WTC11 (cell line): ENCODE measurements at places on chromosomes 16 and 17. TPM values are rescaled to one million over a fixed set of nuclear protein-coding genes. Genes with fewer than 3 reads are reported as not detected.

- no peak for DNase-seq
- H3K27ac ChIP-seq, result no peak overlapping the region
- no peaks in the 10 kb centered on the region for H3K4me1 ChIP-seq
- H3K4me3 ChIP-seq, result no peak overlapping the region
- H3K36me3 ChIP-seq, result no peaks in the 10 kb centered on the region
These were observed 215.2 kb upstream of the WSCD1 start for GRCh38 chr17:5854871-5855554.

The MYL4 gene
- 0.50 TPM in 1 of 3 replicates, not detected in the others for total RNA-seq

The HOXB8 gene
- total RNA-seq, result not detected in 3 replicates

The FAM83G gene
- total RNA-seq, result 26.6 to 31.4 TPM (median 27.7 TPM) in 3 replicates

GRCh38 chr17:72400863-72401262 is 280.0 kb downstream of the SOX9 start:
- H3K27me3 ChIP-seq, result peaks cover 29% of the 10 kb centered on the region
- DNase-seq, result no peak
- no peak overlapping the region for H3K4me3 ChIP-seq

GRCh38 chr17:40556884-40557414 is 8.3 kb downstream of the CCR7 start:
- no peak overlapping the region for H3K27ac ChIP-seq
- no peaks in the 10 kb centered on the region for H3K36me3 ChIP-seq
- H3K4me1 ChIP-seq, result peaks cover 30% of the 10 kb centered on the region
- peak; percentile 11 for DNase-seq
- no peak overlapping the region for H3K4me3 ChIP-seq

- peaks cover 14% of the 10 kb centered on the region for H3K27me3 ChIP-seq
- DNase-seq, result peak; percentile 40
- H3K36me3 ChIP-seq, result no peaks in the 10 kb centered on the region
- H3K27ac ChIP-seq, result no peak overlapping the region
These were observed 8.1 kb upstream of the EPX start for GRCh38 chr17:58184308-58184985.

- H3K36me3 ChIP-seq, result no peaks in the 10 kb centered on the region
- H3K27ac ChIP-seq, result no peak overlapping the region
- H3K4me3 ChIP-seq, result no peak overlapping the region
- no peaks in the 10 kb centered on the region for H3K4me1 ChIP-seq
- H3K27me3 ChIP-seq, result no peaks in the 10 kb centered on the region
These were observed 625.4 kb upstream of the SOX9 start for GRCh38 chr17:71495420-71495819.

GRCh38 chr16:4846503-4846900 is 586 bp downstream of the GLYR1 start:
- H3K36me3 ChIP-seq, result peaks cover 33% of the 10 kb centered on the region
- H3K27me3 ChIP-seq, result no peaks in the 10 kb centered on the region
- peaks cover 30% of the 10 kb centered on the region for H3K4me1 ChIP-seq
- peak overlapping the region; percentile 84 for H3K4me3 ChIP-seq
- peak; percentile 32 for DNase-seq

DNA sequence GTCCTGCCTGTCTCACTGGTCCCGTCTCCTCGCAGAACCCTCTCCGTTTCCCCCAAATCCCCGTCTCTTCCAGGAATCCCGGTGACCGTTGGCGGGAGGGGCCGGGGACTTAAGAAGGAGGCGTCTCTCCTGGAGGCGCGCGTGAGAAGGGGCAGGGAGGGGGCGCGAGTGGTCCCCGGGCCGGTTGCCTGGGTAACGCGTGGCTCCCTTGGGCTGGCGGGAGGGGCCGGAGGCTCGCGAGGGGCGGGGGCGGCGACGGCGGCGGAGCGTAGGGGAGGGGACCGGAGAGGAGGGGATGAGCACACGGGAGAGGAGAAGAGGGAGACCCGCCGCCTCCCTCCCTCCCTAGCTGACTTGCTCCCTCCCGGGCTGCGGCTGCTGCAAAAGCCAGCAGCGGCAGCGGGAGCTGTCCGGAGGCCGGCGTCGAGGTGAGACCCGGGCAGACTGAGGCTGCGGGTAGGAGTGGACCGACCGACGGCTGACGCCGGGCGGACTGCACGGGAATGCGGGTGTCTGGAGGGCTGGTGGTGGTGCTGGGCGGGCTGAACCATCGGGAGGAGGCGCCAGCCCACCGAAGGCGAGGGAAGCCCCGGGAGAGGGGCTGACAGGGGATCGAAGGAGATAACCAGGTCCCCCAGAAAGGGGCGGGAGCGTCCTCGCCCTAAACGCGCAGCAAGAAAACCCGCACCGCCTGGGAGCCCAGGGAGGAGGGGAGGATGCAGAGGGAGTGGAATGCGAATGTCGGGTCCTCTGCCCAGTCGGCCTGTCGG is at the start of gene PRRT2:
PRRT2 (plus strand) TSS at position 298 of the 770 bp plus-strand sequence. CDS start 862 bp downstream, outside the sequence.
- peaks cover 12% of the 10 kb centered on the region for H3K36me3 ChIP-seq
- H3K27me3 ChIP-seq, result no peaks in the 10 kb centered on the region; the same call in 1 of the 2 replicates
- H3K4me1 ChIP-seq, result peaks cover 53% of the 10 kb centered on the region
- DNase-seq, result peak; percentile 77

The ADAMTS18 gene
- total RNA-seq, result 0.17 to 0.94 TPM (median 0.23 TPM) in 3 replicates

GRCh38 chr16:29857133-29857760 is 5.8 kb downstream of the CDIPT start:
- H3K4me3 ChIP-seq, result no peak overlapping the region
- no peak for DNase-seq
- peak overlapping the region; percentile 61; the same call in 1 of the 2 replicates for H3K27ac ChIP-seq

The NEUROD2 gene
- total RNA-seq, result not detected in 3 replicates

DNA sequence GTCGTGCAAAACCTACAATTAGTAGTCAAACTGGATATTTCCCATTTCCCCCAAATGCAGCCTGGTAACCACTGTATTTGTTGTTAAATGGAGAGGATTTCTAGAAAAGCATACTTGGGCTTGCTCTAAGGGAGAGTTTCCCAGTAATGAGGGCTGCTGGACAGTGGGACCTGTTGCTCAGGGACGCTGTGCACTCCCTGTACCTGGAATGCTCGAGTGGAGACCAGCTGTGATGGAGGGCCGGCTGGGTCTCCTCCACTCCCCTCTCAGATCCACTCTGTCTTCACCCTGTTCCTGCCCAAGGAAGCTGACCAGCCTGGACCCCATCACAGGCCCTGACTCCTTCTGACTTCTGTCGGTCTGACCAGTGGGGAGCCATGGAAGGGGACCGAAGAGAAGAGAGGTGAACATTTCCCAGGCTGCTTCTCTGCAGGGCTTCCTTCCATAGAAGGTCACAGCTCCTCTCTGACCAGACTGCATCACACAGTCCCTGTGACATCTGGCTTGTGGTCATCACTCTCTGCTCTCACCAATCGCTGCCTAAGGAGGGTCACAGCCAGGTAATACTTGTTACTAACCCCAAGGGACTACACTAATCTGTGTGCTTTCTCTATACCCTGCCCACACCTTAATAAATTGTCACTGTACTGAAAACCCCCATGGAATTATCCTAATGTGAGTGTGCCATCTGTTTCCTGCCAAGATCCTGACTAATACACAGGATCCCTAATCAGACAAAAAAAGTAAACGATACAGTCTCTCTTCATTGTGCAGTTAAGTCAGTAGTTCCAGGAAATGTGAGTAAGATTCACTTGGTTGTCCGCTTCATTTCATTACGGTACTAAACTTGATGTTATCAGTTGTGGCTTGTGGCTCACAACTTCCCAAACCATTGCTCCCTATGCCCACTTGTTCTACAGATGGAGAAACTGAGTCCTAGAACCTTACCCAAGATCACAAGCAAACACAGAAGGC is 102.4 kb downstream of the CCT6B start:
- no peak for DNase-seq
- no peak overlapping the region for H3K27ac ChIP-seq
- no peak overlapping the region for H3K4me3 ChIP-seq
- H3K36me3 ChIP-seq, result no peaks in the 10 kb centered on the region
- no peaks in the 10 kb centered on the region for H3K4me1 ChIP-seq
- H3K27me3 ChIP-seq, result peaks cover 10% of the 10 kb centered on the region

The NOTUM gene
- total RNA-seq, result 1.2 to 1.9 TPM (median 1.7 TPM) in 3 replicates

GRCh38 chr16:89545044-89545830 is 15.2 kb upstream of the RPL13 start:
- H3K27me3 ChIP-seq, result no peaks in the 10 kb centered on the region
- no peak overlapping the region for H3K27ac ChIP-seq
- H3K4me3 ChIP-seq, result no peak overlapping the region
- DNase-seq, result no peak

DNA sequence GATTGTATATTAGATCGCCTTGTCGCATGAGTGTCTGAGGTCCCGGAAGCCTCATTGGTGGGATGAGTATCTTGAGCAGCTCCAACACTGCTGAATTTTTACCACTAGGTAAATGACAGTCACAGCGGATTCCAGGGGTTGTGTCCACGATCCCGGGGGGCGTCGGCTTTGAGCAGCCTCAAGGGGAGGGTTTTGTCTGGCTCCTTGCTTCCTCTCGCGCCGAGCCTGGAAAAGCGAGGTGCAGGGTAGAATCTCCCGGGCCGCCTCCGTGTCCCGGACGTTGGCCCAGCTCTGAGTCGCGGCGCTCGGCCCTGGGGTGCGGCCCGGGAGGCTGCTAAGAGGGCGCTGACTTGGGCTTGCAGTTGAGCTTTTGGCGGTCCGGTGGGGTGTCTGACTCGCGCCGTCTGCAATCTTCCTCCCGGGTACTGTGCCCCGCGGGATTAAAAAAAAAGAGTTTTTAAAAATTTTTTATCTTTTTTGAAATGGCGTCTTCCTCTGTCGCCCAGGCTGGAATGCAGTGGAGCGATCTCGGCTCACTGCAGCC is 4.5 kb downstream of the OR1F1 start:
- peak overlapping the region; percentile 97 for H3K4me3 ChIP-seq
- H3K4me1 ChIP-seq, result peaks cover 14% of the 10 kb centered on the region
- peak; percentile 44 for DNase-seq
- H3K27ac ChIP-seq, result no peak overlapping the region

The SLC46A1 gene
- total RNA-seq, result 5.7 to 6.7 TPM (median 6.6 TPM) in 3 replicates

DNA sequence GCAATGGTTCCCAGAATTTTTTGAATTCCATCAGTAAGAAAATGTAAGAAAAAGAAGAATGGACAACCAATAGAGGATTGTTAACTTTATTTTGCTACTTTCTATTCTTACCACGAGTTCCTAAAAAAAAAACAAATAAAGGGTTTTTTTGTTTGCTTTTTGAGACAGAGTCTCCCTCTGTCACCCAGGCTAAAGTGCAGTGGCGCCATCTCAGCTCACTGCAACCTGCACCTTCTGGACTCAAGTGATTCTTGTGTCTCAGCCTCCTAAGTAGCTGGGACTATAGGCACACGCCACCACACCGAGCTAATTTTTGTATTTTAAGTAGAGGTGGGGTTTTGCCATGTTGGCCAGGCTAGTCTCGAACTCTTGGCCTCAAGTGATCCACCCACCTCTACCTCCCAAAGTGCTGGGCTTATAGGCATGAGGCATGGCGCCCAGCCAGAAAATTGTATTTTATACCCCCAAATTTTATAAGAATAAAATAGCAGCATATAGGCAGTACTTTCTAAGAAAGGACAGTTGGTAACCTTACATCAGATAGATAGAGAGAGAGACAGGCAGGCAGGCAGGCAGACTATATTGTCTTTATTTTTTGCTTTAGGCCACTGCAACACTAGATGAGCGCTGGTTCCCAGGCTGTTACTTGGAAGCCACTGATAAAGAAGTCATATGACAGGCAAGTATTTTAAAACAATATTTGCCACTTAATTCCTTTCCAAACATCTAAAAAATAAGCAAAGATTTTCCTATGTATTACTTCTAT is 127.5 kb downstream of the VPS53 start:
- no peak overlapping the region for H3K27ac ChIP-seq
- no peak for DNase-seq
- no peaks in the 10 kb centered on the region for H3K4me1 ChIP-seq

The ADAP2 gene
- 0.69 to 1.7 TPM (median 1.2 TPM) in 3 replicates for total RNA-seq

- DNase-seq, result no peak
- H3K4me1 ChIP-seq, result no peaks in the 10 kb centered on the region
- no peaks in the 10 kb centered on the region; the same call in 1 of the 2 replicates for H3K27me3 ChIP-seq
- no peak overlapping the region for H3K27ac ChIP-seq
- H3K4me3 ChIP-seq, result no peak overlapping the region
These were observed 125.0 kb upstream of the RPL38 start for GRCh38 chr17:74078363-74078941.

The KRTAP9-4 gene
- not detected in 3 replicates for total RNA-seq

DNA sequence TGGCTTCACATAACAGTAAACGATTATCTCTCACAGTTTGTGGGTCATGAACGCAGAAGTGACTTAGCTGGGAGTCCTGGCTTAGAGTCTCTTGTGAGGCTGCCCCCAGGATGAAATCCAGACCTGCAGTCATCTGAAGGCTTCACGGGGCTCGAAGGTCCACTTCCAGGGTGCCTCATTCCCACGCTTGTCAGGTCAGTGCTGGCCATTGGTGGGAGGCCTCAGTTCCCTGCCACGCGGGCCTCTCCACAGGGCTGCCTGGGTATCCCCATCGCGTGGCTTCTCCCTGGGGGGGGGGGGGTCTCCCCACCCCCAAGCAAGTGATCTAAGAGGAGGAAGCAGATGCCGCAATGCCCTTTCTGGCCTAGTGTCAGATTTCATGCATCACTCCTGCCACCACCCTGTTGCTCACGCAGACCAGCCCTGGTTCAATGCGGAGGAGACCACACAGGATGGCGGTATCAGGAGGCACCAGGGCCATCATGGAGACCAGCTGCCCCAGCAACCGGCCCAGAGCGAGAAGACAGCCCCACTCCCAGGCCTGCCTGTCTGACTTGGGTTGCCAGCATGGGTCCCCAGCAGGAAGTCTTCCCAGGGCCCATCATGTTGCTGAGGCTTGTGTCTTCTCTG is 77.3 kb upstream of the CDH5 start:
- H3K36me3 ChIP-seq, result no peaks in the 10 kb centered on the region
- no peak overlapping the region for H3K27ac ChIP-seq
- no peak overlapping the region for H3K4me3 ChIP-seq
- H3K4me1 ChIP-seq, result peaks cover 4% of the 10 kb centered on the region; the same call in 1 of the 2 replicates
- DNase-seq, result no peak
- no peaks in the 10 kb centered on the region for H3K27me3 ChIP-seq

DNA sequence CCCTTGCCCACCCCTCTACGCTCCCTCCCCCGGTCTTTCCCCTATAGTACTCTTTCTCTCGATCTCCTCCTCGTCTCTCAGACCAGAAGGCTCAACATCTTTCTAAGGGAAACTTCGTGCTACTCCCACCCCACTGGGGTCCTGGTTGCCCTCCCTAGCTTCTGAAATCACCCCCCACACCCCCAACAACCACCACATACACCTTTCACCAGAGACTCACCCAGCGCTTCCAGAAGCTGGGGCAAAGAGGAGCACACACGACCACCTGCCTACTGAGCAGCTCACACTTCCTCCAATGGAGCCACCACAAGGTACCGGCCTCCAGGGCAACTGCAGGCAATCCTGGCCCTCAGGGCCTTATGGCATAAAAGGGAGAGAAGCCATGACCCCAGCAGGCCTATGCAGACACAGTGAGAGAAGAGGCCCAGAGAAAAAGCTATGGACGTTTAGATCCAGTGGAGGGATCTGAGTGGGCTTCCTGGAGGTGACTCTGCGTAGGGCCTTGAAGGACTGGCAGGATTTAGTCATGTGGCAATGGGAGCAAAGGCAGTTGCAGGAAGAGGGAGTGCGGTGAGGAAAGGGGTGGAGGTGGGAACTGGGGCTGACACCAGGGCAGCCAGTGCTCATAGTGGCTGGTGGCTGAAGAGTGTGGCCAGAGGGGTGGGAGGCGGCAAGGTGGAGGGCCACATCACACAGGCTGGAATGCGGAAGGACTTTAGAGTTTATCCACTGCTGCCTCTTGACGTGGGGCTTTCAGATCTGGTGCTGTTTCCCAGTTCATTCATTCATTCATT is 12.1 kb upstream of the TMEM92 start:
- no peaks in the 10 kb centered on the region; the same call in 1 of the 2 replicates for H3K27me3 ChIP-seq
- no peaks in the 10 kb centered on the region for H3K36me3 ChIP-seq
- H3K4me3 ChIP-seq, result no peak overlapping the region

The IL21R gene
- 0.27 to 0.70 TPM (median 0.32 TPM) in 3 replicates for total RNA-seq

- DNase-seq, result no peak
- H3K4me1 ChIP-seq, result peaks cover 3% of the 10 kb centered on the region; the same call in 1 of the 2 replicates
- no peak overlapping the region for H3K27ac ChIP-seq
These were observed 6.2 kb downstream of the JMJD6 start for GRCh38 chr17:76720211-76720610.

- H3K36me3 ChIP-seq, result no peaks in the 10 kb centered on the region
- H3K27me3 ChIP-seq, result peaks cover 12% of the 10 kb centered on the region
- peaks cover 7% of the 10 kb centered on the region for H3K4me1 ChIP-seq
- no peak for DNase-seq
These were observed 10.1 kb upstream of the TEKT3 start for GRCh38 chr17:15351478-15351840.
